ENCODE measurements at places on chromosomes 6 and 20. TPM values are rescaled to one million over a fixed set of nuclear protein-coding genes. Genes with fewer than 3 reads are reported as not detected.

Gene ULBP2
- total RNA-seq = 11.1 TPM

Gene HLA-A
- total RNA-seq = 697 TPM

Gene ZNF311
- 0.96 TPM for total RNA-seq

Gene RNF144B
- 127 TPM for total RNA-seq

Gene PRSS16
- 5.5 TPM for total RNA-seq
